NCI-H2227 treated with DMSO at 0.1 percent for 48 hours (cell line): ENCODE measurements at places on chromosomes 3 and 15.

DNA sequence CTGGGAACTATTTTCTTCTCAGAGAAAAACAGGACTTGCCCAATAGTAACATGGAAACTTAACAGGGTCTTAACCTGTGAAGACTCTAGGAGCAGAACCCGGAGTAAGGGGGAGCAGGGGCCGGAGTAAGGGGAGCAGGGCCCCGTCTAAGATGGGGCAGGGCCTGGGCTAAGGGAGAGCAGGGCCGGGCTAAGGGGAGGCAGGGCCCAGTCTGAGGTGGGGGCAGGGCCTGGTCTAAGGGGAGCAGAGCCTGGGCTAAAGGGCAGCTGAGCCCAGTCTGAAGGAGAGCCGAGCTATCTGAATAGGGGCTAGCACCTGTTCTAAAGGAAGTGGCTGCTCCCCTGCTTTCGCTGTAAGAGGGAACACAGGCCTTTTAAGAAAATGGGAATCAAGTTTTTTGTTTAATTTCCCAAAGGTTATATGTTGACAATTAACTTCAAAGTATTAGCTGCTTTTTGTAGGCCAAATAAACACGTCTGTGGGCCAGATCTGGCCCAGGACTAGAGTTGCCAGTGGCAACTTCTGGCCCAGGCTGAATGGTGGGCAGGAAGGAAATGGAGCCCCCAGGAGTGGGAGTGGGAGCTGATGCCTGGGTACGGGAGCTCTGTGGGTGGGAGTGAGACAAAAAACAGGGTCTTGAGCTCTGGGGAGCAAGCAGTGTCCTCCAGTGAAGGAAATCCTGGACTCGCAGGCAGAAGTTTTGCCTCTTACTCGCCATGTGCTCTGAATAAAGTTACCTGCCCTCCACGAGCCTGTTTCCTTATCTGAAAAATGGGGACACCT, 32.5 kb downstream of the CSPG4 start:
- no peak for DNase-seq

- DNase-seq = no peak
These were observed 47.7 kb upstream of the CLDN18 start for GRCh38 chr3:137962251-137962650.

GRCh38 chr15:58458076-58458475, 26.3 kb downstream of the LIPC start:
- DNase-seq = no peak

DNA sequence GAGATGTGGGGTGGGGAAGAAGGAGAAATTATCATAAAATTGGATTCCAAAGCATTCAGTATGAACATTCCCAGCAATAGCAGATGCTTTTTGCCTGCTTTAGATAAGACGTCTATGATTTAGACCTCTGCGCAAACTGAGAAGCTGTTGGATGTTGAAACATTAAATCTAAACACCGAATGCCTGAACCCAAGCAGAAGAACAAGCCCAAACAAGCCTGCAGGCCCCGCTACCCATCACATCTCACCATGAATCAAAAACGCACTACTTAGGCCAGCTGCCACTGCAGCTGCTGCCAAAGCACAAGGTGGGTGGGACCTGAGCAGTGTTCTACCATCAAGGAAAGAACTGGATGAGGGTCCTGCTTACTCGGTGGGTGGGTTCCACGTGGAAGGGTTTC, 24.4 kb upstream of the THBS1 start:
- DNase-seq = no peak

- DNase-seq = no peak
These were observed 106.8 kb upstream of the BOC start for GRCh38 chr3:113104357-113105092.

- no peak for DNase-seq
These were observed 63.8 kb downstream of the ATP1B3 start for GRCh38 chr3:141940194-141940776.

DNA sequence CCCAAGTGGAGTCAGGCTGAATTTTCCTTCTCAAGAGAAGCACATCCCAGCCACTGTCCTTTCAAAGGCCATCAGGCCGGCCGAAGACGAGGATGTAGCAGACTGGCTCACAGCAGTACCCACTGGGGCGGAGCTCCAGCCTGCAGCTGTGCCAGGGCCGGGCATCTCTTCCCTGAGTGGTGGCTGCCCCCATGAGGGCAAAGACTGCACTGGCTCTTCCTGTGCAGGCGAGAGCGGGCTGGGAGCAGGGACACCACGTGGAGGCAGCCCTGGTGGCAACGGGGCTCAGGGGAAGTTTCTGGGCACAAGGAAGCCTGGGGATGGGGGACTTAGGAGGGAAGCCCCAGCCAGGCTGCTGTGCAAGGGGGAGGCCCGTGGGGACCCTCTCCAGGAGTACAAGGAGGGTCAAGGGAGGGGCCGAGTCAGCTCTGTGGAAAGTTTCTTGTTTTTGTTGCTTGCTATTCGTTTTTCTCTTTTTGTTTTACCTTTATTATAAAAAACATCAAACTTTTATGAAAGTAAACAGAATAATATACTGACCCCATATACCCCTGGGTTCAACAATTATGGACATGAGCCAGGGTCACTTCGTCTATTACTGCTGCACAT, 66.1 kb downstream of the RPN1 start:
- DNase-seq = peak; percentile 14

DNA sequence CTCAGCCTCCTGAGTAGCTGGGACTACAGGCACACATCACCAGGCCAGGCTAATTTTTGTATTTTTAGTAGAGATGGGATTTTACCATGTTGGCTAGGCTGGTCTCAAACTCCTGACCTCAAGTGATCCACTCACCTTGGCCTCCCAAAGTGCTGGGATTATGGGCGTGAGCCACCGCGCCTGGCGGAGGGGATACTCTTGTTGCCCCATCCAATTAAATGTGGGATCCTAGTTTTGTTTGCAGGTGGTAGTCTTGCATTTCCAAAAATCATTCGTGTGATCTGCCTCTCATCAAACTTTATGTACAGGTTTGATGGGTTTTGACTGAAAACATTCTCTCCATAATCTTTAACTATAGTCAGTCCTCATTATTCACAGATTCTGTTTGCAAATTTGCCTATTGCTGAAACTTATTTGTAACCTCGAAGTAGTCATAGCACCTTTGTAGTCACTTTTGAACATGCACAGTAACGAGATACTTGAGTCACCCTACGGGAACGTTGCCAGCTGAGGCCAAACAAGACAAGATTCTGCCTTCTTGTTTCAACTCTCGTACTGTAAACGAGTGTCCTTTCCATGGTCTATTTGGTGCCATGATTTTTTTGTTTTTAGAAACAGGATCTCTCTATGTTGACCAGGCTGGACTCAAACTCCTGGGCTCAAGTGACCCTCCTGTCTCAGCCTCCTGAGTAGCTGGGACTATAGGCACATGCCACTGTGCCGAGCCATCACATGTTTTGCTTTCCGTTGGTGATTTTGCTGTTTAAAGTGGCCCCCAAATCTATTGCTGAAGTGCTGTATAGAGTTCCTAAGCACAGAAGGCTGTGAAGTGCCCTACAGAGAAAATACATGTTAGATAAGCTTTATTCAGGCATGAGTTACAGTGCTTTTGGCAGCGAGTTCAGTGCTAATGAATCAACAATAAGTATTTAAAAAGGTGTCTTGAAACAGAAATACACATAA, 8.1 kb upstream of the MAPK6 start:
- no peak for DNase-seq

GRCh38 chr3:172856795-172857742, 106.5 kb downstream of the ECT2 start:
- no peak for DNase-seq
